ENCODE measurements at places on chromosomes 2 and 18.

DNA sequence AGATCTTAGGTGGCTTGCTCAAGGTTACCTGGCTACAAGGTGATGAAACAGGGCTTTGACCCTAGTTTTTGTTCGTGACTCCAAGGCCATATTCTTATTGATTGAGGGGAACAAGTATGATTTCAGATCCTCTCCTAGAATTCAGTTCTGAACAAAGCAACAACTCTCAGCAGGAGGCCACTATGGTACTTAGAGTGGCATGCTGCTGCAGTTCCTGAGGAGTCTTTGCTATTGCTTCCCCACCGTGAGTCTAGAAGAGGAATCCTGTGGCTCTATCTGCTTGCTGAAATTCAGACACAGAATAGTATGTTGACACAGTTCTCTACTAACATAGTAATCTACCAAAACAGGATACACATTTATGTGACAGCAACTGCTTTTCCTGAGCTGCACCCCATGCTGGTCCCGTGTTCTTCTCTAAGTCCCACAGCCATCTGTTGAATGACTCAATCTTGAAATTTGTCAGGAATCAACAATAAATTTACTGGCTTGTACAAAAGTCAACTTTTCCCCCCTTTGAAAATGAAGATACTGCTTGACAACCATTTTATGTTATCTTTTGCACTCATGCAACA is 4.1 kb downstream of the TGFBRAP1 start:
- DNase-seq: no peak

DNA sequence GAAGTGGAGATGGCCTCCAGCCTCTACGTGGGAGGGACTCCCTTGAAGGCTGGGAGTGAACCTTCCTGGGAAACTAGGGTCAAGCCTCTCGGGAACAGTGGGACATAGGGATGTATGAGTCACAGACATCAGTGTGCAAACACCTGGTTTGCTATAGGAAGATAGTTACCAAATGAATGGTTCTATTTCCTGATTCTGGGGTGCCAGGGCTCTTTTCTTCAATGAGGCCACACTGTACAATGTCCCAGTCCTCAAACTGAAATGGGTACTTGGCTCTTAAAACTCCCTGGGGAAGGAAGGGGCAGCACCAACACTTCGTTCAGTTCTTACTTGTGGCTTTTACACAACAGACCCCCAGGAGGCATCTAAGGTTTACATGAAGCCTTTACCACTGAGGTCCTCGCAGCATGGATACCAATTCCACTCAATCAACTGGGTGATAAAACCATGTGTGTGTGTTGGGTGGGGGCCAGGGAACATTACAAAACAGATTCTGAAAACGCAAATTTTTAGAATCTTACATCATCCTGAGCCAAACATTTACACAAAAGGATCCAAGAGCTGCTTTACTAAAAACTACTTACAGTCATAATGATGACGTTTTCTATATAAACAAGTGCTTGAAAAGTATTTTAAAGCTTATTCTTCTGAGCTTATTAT is 10.4 kb downstream of the ERFE start:
- DNase-seq: no peak

DNA sequence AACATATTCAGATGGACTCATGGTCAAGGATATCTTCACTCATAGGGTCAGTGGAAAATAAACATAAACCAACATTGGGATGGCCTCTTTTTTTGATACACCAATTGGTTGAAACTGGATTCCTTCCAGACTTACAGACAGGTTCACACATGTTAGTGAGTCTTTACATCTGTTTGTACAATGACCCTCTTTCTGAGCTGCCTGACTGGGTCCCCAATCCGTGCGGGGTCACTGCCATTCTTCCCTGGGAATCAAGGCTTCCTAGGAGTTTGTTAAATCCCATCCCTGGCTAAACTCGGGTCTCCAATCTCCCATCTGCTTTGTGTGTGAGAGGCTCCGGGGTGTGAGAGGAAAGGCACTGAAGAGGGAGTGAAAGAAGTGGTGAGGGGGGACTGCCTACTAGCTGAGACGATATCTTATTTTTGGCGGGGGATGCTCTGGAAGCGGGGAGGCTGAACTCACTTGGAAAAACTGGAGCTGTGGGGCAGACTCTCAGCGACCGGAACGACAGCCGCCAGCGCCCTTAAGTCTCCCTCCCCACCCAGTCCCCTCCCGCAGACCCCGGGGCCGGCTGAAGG is 487 bp downstream of the STARD6 start:
- no peak for DNase-seq

- DNase-seq: no peak
Measured at GRCh38 chr18:61782545-61782944, 110.3 kb downstream of the RNF152 start.

DNA sequence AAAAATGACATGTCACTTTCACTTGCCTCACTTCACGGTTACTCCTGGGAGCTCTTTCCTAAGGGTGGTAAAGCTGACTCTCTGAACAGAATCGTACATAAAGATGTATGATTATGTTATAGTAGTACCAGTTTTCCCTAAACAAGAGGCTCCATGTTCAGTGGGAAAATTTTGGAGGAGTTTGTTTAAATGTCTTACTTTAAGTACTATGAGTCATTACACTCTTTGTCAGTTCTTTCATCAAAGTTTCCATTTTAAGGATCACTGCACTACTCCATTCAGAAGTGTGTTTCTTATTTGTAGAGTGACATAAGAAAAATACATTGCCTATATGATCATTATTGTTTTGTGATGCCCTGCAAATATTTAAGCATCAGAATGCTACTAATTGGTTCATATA is 121.1 kb upstream of the FIGN start:
- no peak for DNase-seq

GRCh38 chr2:15560140-15560987 is 770 bp downstream of the NBAS start:
- peak; percentile 15 for DNase-seq

- DNase-seq: no peak
Measured at GRCh38 chr18:37532917-37533316, 32.7 kb downstream of the CELF4 start.

DNA sequence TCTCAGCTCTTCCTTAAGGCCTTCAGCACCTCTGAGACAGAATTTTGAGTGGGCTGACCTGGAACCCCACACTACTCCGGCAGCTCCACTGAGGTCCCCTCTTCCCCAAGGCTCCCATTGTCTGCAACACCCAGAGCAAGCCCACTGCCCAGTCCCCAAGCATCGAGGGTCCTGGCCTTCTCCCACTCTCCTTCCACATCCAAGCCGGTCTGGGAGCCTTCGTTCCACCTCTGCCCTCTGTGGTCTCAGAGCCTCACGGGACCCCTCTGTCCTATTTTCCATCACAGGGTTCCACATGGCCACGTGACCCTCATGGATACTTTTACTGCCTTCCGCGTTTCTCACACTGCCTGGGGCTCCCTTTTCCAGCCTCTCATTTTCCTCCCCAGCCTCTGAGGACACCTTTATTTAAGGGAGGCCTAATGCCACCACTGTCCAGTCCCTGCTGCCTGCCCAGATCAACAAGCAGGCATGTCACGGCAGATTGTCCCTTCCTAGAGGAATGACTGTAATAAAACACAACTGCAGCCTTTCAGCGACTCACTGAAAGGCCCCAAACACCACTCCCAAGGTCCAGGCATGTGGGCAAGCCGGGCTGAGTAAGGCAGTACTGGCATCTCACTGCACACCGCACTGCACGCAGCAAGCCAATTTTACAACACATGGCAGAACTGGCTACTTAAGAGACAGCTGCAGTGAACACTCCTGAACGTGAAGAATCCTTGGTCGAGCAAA is 7.9 kb upstream of the SALL3 start:
- no peak for DNase-seq

DNA sequence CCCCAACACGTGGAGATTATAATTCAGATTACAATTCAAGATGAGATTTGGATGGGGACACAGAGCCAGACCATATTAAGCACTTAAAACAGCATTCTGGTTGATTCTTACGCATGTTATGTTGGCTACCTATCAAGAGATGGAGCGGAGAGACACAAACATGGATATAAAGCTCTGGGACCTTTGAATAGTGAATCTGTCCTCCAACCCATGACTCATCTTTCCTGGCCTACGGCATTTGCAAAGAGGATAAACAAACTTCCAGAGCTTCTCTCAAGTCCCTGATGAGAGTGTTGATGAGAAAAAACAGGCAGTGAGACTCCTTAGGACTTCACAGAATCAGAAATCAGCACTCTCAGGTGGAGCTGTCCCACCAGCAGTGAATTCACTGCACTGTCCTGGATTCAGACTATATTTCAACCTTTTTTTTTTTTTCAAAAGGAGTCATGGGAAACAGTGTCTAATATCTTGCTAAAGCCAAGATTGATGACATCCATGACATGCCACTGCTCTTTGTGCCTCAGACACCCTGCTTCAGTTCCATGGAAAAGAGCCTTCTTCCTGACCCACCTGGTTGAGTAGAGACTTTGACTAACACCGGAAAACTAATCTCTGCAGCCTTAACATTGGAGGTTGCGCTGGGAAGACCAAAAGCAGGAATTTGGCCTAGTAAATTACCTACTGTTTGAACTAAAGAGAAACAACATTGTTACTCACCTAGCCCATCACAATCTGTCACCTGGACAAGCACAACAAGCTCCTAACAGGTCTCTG is 62.1 kb upstream of the NPAS2 start:
- no peak for DNase-seq

GRCh38 chr18:35661483-35662146 is 80.1 kb downstream of the GALNT1 start:
- no peak for DNase-seq

DNA sequence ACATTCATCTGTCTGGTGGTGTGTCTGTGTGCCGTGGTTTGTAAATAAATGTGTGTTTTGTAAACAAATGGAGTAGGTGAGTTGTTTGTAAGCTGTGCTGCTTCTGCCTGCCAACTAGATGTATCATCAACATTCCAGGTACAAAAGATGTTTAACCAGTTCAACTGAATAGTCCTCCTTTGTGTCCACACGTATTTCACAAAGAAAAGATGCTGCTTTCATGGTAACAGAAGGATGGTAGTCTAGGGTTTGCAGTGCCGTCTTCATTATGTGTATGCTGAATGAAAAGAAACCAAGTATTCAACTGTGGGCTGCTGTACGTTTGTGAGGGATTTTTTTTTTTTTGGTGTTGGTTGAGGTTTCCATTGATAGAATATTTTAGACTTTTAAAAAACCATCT is 72.1 kb downstream of the CAMKMT start:
- DNase-seq: no peak

DNA sequence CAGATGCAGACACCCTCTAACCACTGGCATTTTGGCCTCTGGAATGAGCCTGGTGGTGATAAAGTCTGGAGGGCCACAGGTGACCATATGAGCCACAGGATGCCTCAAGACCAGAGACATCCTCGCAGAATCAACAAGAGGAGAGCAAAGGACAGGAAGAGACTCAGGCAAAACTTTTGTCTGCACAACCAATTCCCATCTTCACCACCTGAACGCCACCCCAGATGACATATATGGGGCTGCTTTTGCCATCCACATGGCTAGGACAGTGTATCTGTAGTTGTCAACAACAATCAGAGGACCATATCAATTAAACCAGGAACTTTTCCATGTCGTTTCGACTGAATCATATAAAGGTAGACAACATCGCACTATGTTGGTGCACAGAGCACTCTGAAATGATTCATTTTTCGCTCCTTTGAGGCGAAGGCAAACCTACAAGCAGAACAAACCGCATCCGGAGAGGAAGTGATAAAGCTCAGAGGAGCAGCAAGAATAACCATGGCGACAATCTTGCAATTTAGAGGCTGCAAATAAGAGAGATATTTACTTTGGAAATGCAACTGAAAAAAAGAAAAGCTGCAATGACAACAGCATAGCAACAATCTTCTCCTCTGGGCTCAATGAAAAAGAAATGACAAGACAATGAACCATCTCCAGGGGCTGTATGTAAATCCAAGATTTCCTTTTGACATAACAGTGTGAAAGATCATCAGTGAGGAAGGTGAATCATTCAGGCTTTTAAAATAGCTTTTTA is 204.5 kb downstream of the ARL4C start:
- DNase-seq: no peak

GRCh38 chr18:60163622-60164021 is 209.0 kb downstream of the MC4R start:
- no peak for DNase-seq

- DNase-seq: no peak
Measured at GRCh38 chr2:36807223-36807886, 110.8 kb downstream of the VIT start.

- DNase-seq: no peak
Measured at GRCh38 chr2:183195397-183195796, 71.2 kb downstream of the NUP35 start.

DNA sequence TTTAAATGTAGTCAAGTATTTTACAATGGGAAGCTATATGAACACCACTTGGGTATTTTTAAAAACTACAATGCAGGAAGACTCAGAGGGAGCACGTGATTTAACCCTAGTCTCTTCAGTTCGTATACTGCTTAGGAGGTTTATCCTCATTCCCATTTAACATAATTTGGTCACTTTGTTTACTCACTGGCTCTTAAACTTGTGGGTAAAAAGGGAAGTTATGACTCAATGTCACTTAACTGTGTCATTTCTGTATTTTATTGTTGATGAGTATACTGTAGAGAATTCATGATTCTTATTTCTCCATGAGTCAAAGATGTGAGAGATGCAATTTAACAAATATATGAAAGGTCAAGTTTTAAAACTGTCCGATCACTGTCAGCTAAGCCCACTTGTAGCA is 48.2 kb downstream of the SLC66A3 start:
- DNase-seq: peak; percentile 33

- DNase-seq: no peak
Measured at GRCh38 chr2:105090091-105090490, 52.2 kb downstream of the MRPS9 start.

DNA sequence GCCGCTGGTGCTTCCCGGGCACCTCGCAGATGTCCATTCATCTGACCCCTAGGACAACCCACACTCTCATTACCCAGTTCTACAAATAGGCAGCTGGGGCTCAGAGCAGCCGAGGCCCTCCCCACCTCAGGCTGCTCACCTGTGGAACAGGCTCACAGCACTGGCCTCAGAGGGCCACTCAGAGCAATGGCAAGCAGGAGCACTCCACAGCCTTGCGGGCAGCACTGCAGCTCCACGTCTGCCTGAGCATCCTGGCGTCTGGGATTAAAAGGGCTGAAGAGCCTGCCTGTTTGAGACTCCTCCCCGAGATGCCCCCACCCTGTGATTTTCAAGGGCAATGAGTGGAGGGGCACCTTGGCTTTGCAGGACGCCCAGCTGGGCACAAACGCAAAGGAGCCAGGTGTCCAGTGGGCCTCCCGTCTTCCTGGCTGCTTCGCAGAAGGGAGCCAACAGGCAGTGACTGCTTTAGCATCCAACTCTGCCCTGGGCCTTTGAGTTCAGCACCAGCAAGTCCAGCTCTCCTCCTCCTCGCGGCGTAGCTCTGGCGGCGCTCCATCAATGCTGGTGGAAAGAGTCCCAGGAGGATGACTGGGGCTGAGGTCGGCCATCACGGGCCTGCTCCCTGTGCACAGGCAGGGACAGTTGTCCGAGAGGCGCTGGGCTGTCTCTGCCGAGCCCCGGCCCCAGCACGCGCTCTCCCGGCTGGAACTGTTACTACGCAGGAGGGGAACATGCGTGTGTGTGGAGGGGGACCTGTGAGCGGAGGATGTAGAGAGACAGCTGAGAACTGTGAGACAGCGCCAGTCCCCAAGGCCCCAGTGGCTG is 297.2 kb downstream of the NDUFA10 start:
- DNase-seq: no peak

Measured in H54 (cell line).